Neural crest cell (in vitro differentiated cells): ENCODE measurements at places on chromosomes 4 and X. TPM values are rescaled to one million over a fixed set of nuclear protein-coding genes. Genes with fewer than 3 reads are reported as not detected.

DNA sequence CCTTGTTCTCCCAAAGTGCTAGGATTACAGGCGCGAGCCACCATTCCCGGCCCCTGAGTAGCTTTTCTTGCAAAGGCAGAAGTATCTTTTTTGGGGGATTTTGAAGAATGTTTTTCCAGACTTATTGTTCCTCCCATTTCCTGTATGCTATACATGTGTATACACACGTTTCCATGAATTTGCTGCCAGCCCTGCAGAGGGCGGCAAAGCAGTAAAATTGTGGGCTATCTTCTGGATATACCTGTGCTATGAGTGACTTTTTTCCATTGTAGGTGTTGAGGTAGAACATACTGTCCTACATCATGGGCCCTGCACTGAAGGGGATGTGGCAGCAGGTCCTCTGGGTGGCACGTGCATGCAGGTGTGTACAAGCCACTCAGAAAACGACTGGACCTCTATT is 16.9 kb upstream of the MED28 start:
- H3K27me3 ChIP-seq: no peaks in the 10 kb centered on the region
- no peak overlapping the region for H3K27ac ChIP-seq
- no peak overlapping the region for H3K4me3 ChIP-seq
- DNase-seq: no peak

- H3K4me3 ChIP-seq: no peak overlapping the region
- DNase-seq: no peak
- H3K36me3 ChIP-seq: peaks cover 29% of the 10 kb centered on the region
- no peak overlapping the region for H3K27ac ChIP-seq
These were observed 91.4 kb upstream of the UCP1 start for GRCh38 chr4:140659943-140660700.

GRCh38 chr4:16150716-16151115 is 66.9 kb upstream of the PROM1 start:
- H3K4me3 ChIP-seq: no peak overlapping the region
- DNase-seq: no peak
- peaks cover 4% of the 10 kb centered on the region for H3K27me3 ChIP-seq
- no peaks in the 10 kb centered on the region for H3K4me1 ChIP-seq
- H3K27ac ChIP-seq: no peak overlapping the region

GRCh38 chr4:37748485-37748884 is 62.3 kb upstream of the RELL1 start:
- DNase-seq: no peak
- no peaks in the 10 kb centered on the region for H3K27me3 ChIP-seq
- peaks cover 6% of the 10 kb centered on the region for H3K4me1 ChIP-seq
- H3K36me3 ChIP-seq: peaks cover 3% of the 10 kb centered on the region

Gene SERTM2
- total RNA-seq: 0.11 TPM in 1 of 2 replicates, not detected in the other
